Naive thymus-derived CD8-positive, alpha-beta T cell (primary cell): ENCODE measurements at places on chromosomes 7 and 10.

GRCh38 chr10:61899997-61900828 lies 1.3 kb upstream of the ARID5B start:
- DNase-seq, result peak; percentile 39
- no peaks in the 10 kb centered on the region for H3K27me3 ChIP-seq
- H3K36me3 ChIP-seq, result no peaks in the 10 kb centered on the region
- peak overlapping the region; percentile 94 for H3K27ac ChIP-seq

- H3K36me3 ChIP-seq, result no peaks in the 10 kb centered on the region
- DNase-seq, result no peak
- peaks cover 13% of the 10 kb centered on the region for H3K27me3 ChIP-seq
- no peaks in the 10 kb centered on the region for H3K4me1 ChIP-seq
- H3K27ac ChIP-seq, result no peak overlapping the region
- no peak overlapping the region for H3K4me3 ChIP-seq
These were observed 31.2 kb upstream of the FFAR4 start for GRCh38 chr10:93535293-93535692.

- H3K4me3 ChIP-seq, result peak overlapping the region; percentile 86
- H3K4me1 ChIP-seq, result peaks cover 68% of the 10 kb centered on the region
These were observed 6.5 kb downstream of the ARPC1B start for GRCh38 chr7:99380823-99381663.

DNA sequence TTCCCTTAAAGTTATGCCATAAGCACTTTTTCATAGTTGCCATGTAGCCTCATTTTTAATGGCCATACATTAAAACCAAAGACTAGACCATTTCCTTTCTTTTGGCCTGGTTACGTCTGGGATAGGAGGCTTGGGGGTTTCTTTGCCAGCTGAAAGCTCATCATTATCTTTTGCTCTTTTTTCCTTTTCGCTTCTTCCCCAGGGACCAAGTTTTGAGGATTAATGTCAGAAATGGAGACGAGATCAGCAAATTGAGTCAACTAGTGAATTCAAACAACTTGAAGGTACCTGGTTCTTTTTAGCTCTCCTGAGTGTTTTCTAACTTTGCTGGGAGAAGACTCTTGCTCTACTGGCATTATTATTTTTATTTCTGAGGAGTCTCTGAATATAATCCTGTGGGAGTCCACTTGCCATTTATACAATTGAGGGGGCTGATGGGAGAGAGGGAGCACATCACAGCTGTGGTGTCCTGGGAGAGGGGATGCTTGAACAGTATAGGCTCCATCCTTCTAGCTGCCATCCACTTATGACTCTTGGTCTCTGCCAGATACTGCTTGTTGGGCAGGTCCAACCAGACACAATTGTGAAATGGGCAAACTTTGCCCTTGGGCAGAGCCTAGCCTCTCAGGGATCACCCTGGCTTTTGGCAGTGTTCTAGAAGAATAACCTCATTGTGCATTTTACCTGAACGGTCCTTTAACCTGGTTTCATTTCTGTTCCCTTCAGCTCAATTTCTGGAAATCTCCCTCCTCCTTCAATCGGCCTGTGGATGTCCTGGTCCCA lies 5.8 kb downstream of the CPA4 start:
- H3K27ac ChIP-seq, result no peak overlapping the region
- peaks cover 5% of the 10 kb centered on the region for H3K4me1 ChIP-seq
- no peaks in the 10 kb centered on the region for H3K27me3 ChIP-seq
- DNase-seq, result no peak

DNA sequence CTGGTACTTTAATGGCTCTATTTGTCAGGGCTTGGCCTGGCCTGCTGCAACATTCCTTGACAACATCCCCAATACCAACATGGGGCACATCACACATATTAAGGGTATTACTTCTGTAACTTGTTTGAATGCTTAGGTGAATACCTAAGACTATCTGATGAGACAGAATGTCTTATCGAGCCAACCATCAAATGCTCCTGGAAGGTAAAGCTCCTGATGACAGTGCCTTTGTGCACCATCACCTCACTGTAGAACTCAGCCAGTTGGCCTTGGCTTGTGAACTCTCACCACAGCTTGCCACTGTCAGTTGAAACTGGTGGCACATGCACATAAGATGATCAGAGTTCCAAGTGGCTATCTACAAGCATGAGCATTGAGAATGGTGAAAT lies 3.7 kb upstream of the MYO1G start:
- no peak overlapping the region for H3K4me3 ChIP-seq
- H3K36me3 ChIP-seq, result peaks cover 8% of the 10 kb centered on the region
- H3K27ac ChIP-seq, result peak overlapping the region; percentile 96
- H3K4me1 ChIP-seq, result peaks cover 36% of the 10 kb centered on the region
- H3K27me3 ChIP-seq, result no peaks in the 10 kb centered on the region

DNA sequence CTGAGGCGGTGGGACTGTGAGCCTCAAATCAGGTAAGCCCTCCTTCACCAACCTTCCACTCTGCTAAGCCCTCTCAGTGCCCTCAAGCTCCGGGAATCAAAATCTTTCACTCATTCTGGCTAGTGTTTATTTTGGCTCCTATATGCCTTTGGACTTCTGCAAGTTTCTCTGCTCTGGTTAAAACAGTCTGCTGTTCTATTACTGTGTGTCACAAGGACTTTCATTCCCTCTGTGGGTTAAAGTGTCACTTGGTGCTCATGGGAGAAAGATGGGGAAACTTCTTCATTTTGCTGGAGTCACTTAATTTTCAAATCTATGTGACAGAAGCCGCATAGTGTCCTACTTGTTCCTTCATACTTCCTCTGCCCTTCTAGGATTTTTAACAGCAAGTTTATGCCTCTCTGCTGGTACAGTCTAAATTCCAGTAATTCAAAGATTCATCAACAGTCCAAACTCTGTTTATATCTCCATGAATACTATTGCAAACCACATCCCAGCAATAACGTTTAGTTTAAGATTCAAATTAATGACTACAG lies 61.3 kb downstream of the CD36 start:
- peaks cover 2% of the 10 kb centered on the region for H3K27me3 ChIP-seq
- H3K27ac ChIP-seq, result no peak overlapping the region
- H3K4me3 ChIP-seq, result no peak overlapping the region
- no peak for DNase-seq

GRCh38 chr10:22475651-22476600 lies 130.6 kb downstream of the SPAG6 start:
- peaks cover 31% of the 10 kb centered on the region for H3K27me3 ChIP-seq
- H3K4me3 ChIP-seq, result peak overlapping the region; percentile 92
- no peak overlapping the region for H3K27ac ChIP-seq
- H3K4me1 ChIP-seq, result peaks cover 14% of the 10 kb centered on the region
- no peak for DNase-seq
- no peaks in the 10 kb centered on the region for H3K36me3 ChIP-seq

- no peak overlapping the region for H3K4me3 ChIP-seq
- no peaks in the 10 kb centered on the region for H3K27me3 ChIP-seq
- no peaks in the 10 kb centered on the region for H3K36me3 ChIP-seq
- H3K4me1 ChIP-seq, result no peaks in the 10 kb centered on the region
These were observed 370.8 kb downstream of the GRID1 start for GRCh38 chr10:85995791-85996190.

- no peaks in the 10 kb centered on the region for H3K36me3 ChIP-seq
- no peaks in the 10 kb centered on the region for H3K27me3 ChIP-seq
- no peak overlapping the region for H3K4me3 ChIP-seq
- no peak for DNase-seq
- H3K27ac ChIP-seq, result no peak overlapping the region
These were observed 32.1 kb upstream of the PDSS1 start for GRCh38 chr10:26665080-26666048.

GRCh38 chr7:106590209-106590816 lies 70.6 kb downstream of the CCDC71L start:
- DNase-seq, result no peak
- H3K36me3 ChIP-seq, result no peaks in the 10 kb centered on the region
- H3K27ac ChIP-seq, result no peak overlapping the region
- H3K27me3 ChIP-seq, result peaks cover 6% of the 10 kb centered on the region
- no peaks in the 10 kb centered on the region for H3K4me1 ChIP-seq
- no peak overlapping the region for H3K4me3 ChIP-seq

DNA sequence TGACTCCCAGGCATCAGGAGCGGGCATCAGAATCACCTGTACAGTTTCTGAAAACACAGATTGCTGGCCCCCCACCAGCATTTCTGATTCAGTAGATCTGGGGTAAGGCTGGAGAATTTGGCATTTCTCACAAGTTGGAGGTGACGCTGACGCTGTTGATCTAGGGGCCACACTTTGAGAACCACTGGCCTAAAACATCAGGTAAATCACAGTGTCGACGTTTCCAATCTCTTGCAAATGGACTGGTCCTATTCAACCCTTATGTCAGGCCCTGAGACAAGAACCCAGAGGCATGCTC lies 564.0 kb downstream of the KCNMA1 start:
- no peaks in the 10 kb centered on the region for H3K4me1 ChIP-seq
- no peak for DNase-seq
- H3K36me3 ChIP-seq, result no peaks in the 10 kb centered on the region
- H3K4me3 ChIP-seq, result no peak overlapping the region
- H3K27me3 ChIP-seq, result peaks cover 2% of the 10 kb centered on the region

GRCh38 chr7:115984105-115984504 lies 46.5 kb downstream of the TFEC start:
- H3K4me3 ChIP-seq, result no peak overlapping the region
- no peaks in the 10 kb centered on the region for H3K36me3 ChIP-seq
- no peaks in the 10 kb centered on the region for H3K27me3 ChIP-seq
- no peak for DNase-seq
- no peaks in the 10 kb centered on the region for H3K4me1 ChIP-seq
- H3K27ac ChIP-seq, result no peak overlapping the region

DNA sequence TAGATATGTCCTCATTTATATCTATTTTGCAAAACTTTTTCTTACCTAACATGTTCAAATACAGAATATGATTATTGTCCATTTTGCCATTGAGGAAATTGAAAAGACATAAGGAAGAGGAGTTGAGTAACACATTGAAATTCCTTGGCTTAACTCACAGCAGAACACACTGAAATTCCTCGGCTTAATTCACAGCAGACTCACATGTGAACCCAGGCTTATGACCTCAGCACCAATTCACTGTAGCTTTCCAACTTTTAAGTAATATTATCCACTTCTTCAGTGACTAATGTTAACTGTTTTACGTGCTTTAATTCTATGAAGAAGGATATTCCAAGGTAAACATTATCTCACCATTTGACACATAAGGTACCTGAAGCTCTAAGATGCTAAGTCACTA lies 597.5 kb upstream of the PFKP start:
- H3K4me1 ChIP-seq, result no peaks in the 10 kb centered on the region
- DNase-seq, result no peak
- no peaks in the 10 kb centered on the region for H3K36me3 ChIP-seq
- no peak overlapping the region for H3K4me3 ChIP-seq
- peaks cover 3% of the 10 kb centered on the region for H3K27me3 ChIP-seq

DNA sequence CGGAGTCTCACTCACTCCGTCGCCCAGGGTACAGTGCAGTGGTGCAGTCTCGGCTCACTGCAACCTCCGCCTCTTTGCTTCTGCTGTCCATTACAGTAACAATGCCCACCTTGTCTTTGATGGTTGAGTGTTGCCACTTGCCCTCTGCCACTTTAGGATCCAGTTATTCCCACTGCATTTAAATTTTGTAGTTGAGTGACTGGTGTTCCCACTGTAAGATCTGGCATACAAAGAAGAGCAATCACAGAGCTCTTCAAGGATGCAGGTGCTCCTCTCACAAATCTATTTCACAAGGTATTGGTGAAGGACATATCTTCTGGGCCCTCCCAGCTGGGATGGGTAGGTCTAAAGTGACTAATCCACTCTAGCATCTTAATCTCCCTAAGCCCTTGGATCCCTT lies 12.6 kb downstream of the PTER start:
- H3K27me3 ChIP-seq, result no peaks in the 10 kb centered on the region
- no peak for DNase-seq
- H3K27ac ChIP-seq, result no peak overlapping the region
- H3K36me3 ChIP-seq, result peaks cover 3% of the 10 kb centered on the region
- no peak overlapping the region for H3K4me3 ChIP-seq

DNA sequence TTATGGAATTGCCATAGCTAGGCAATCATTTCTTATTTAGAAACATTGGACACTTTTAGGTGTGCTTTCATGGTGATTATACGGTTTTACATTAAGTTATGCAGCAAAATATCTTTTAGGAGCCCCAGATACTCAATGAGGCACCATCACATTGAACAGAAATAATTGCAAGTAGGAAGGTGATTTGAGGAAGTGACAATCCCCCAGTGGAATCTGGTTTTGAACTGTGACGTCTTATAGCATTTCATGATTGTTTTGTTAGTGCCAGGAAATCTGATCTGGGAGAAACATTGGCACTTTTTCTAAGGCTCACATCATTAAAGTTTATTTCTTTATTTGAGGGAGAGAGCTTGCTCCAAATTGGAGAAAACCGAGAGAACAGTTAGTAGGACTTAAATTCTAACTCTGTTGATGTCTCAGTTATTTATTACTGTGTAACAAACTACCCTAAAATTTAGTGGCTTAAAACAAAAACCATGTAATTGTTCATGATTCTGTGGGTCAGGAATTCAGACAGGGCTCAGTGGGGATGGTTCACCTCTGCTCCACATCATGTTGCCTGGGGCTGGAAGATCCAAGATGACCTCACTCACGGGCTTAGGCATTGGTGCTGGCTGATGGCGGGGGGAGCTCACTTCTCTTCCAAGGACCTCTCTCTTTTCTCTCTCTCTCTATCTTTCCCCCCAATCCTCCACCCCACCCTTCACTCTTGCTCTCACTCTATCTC lies 78.2 kb upstream of the STEAP1B start:
- DNase-seq, result no peak
- H3K4me3 ChIP-seq, result no peak overlapping the region
- peaks cover 3% of the 10 kb centered on the region for H3K4me1 ChIP-seq
- peaks cover 3% of the 10 kb centered on the region for H3K27me3 ChIP-seq
- no peaks in the 10 kb centered on the region for H3K36me3 ChIP-seq

GRCh38 chr10:13938950-13939349 lies 352.2 kb downstream of the PRPF18 start:
- H3K27ac ChIP-seq, result no peak overlapping the region
- H3K4me1 ChIP-seq, result peaks cover 9% of the 10 kb centered on the region
- no peak overlapping the region for H3K4me3 ChIP-seq
- H3K27me3 ChIP-seq, result peaks cover 4% of the 10 kb centered on the region
- no peak for DNase-seq

- H3K4me1 ChIP-seq, result no peaks in the 10 kb centered on the region
- no peaks in the 10 kb centered on the region for H3K36me3 ChIP-seq
- no peak overlapping the region for H3K27ac ChIP-seq
- H3K4me3 ChIP-seq, result no peak overlapping the region
- peaks cover 23% of the 10 kb centered on the region for H3K27me3 ChIP-seq
These were observed 104.7 kb downstream of the FGFR2 start for GRCh38 chr10:121493521-121493920.

- no peak overlapping the region for H3K4me3 ChIP-seq
- no peak overlapping the region for H3K27ac ChIP-seq
- H3K27me3 ChIP-seq, result peaks cover 8% of the 10 kb centered on the region
- H3K4me1 ChIP-seq, result peaks cover 2% of the 10 kb centered on the region
These were observed 28.4 kb downstream of the TMEM130 start for GRCh38 chr7:98841179-98841997.

GRCh38 chr10:33031171-33031570 lies 73.1 kb upstream of the ITGB1 start:
- peaks cover 36% of the 10 kb centered on the region for H3K4me1 ChIP-seq
- H3K36me3 ChIP-seq, result no peaks in the 10 kb centered on the region
- no peak overlapping the region for H3K27ac ChIP-seq
- H3K27me3 ChIP-seq, result no peaks in the 10 kb centered on the region

GRCh38 chr7:123966936-123967335 lies 41.9 kb downstream of the SPAM1 start:
- H3K4me1 ChIP-seq, result no peaks in the 10 kb centered on the region
- H3K27ac ChIP-seq, result no peak overlapping the region
- H3K4me3 ChIP-seq, result no peak overlapping the region

GRCh38 chr10:78382772-78383171 lies 349.1 kb downstream of the RPS24 start:
- no peak overlapping the region for H3K4me3 ChIP-seq
- no peaks in the 10 kb centered on the region for H3K36me3 ChIP-seq
- no peak overlapping the region for H3K27ac ChIP-seq
- no peak for DNase-seq
- no peaks in the 10 kb centered on the region for H3K4me1 ChIP-seq

GRCh38 chr7:46080595-46081159 lies 159.6 kb upstream of the IGFBP3 start:
- no peak overlapping the region for H3K4me3 ChIP-seq
- no peak overlapping the region for H3K27ac ChIP-seq
- H3K4me1 ChIP-seq, result no peaks in the 10 kb centered on the region
- H3K27me3 ChIP-seq, result no peaks in the 10 kb centered on the region
- DNase-seq, result no peak
